Mesothelial cell of epicardium (in vitro differentiated cells): ENCODE measurements at places on chromosomes 2 and 18.

DNA sequence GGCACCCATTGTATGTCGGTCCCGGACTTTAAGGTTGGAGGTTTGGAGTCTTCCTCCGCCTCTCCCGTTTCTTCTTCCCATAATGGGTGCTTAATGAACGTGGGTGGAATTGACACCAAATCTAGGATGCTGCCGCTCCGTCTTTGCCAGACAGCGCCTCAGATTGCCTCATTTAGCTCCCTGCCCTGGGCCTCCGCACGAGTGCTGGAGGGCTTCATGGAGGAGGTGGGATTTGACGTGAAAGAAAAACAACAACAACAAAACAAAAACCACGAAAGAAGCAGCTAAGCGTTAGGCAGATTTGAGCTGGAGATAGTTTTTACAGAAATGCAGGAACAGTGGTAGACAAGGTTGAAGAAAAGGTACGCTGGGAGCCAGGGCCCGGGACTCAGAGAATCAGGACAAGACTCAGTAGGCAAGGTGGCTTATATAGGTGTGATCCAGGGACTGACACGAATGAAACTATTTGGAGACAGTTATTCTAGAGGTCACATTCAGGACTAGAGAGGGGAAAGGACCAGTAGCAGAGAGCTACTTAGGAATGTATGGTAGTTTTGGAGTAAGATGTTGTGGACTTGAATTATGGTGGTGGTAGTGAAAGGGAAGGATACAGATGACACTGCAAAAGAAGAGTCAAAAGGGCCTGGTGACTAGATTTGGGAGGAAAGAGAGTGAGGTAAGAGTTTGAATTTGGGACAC is 605 bp downstream of the ZNF2 start:
- DNase-seq = no peak
- peak overlapping the region; percentile 94 for H3K4me3 ChIP-seq
- no peaks in the 10 kb centered on the region for H3K27me3 ChIP-seq
- H3K27ac ChIP-seq = peak overlapping the region; percentile 95
- peaks cover 27% of the 10 kb centered on the region for H3K4me1 ChIP-seq

- H3K27me3 ChIP-seq = no peaks in the 10 kb centered on the region
- no peak overlapping the region for H3K4me3 ChIP-seq
- H3K4me1 ChIP-seq = peaks cover 53% of the 10 kb centered on the region
- peak overlapping the region; percentile 53 for H3K27ac ChIP-seq
Measured at GRCh38 chr2:43111788-43112554, 114.4 kb downstream of the ZFP36L2 start.

DNA sequence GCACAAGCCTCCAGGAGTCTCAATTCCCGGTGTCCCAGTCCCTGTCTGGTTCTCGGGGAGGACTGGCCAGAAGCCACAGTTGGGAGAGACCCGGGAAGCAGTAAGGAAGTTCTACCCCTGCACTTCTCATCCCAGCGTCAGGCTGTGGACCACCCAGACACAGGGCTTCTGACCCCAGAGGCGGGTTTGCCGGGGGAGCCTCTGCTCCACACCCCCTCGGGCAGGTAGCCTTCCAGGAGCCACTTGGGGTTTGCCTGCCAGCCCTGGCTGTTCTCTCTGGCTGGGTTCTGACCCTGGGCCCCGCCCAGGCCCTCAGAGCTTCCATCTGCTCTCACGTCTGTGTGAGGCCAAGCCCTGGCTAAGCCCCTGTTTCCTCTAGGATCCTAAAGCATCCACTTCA is 94.4 kb upstream of the GPC1 start:
- H3K4me3 ChIP-seq = no peak overlapping the region
- H3K27ac ChIP-seq = no peak overlapping the region
- peaks cover 9% of the 10 kb centered on the region for H3K27me3 ChIP-seq
- DNase-seq = no peak

- H3K4me3 ChIP-seq = no peak overlapping the region
- H3K27ac ChIP-seq = no peak overlapping the region
- no peak for DNase-seq
- H3K4me1 ChIP-seq = no peaks in the 10 kb centered on the region
- H3K36me3 ChIP-seq = no peaks in the 10 kb centered on the region
- H3K27me3 ChIP-seq = peaks cover 7% of the 10 kb centered on the region
Measured at GRCh38 chr18:63930773-63931354, 18.2 kb upstream of the HMSD start.

DNA sequence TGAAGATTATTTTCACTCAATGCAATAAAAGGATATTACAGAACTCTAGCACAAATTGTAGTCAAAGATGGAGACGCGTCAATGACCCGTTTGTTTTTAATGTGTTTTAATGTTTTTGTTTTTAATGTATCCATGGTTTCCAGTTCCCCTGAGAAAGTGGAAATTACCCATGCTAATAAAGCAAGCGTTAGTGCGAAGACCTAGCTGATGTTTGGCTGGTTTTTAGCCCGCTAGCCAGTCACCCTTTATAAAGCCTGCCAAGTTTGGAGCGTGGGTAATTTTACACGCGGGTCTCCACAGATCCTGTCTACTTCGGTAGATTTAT is 430 bp upstream of the CHMP1B start:
- no peaks in the 10 kb centered on the region for H3K36me3 ChIP-seq
- H3K27ac ChIP-seq = peak overlapping the region; percentile 100
- H3K4me1 ChIP-seq = peaks cover 27% of the 10 kb centered on the region
- no peak for DNase-seq
- peak overlapping the region; percentile 100 for H3K4me3 ChIP-seq

- H3K36me3 ChIP-seq = peaks cover 13% of the 10 kb centered on the region
- no peaks in the 10 kb centered on the region for H3K27me3 ChIP-seq
- peaks cover 6% of the 10 kb centered on the region for H3K4me1 ChIP-seq
- H3K27ac ChIP-seq = no peak overlapping the region
- H3K4me3 ChIP-seq = no peak overlapping the region
Measured at GRCh38 chr2:152606081-152606480, 111.2 kb downstream of the PRPF40A start.

DNA sequence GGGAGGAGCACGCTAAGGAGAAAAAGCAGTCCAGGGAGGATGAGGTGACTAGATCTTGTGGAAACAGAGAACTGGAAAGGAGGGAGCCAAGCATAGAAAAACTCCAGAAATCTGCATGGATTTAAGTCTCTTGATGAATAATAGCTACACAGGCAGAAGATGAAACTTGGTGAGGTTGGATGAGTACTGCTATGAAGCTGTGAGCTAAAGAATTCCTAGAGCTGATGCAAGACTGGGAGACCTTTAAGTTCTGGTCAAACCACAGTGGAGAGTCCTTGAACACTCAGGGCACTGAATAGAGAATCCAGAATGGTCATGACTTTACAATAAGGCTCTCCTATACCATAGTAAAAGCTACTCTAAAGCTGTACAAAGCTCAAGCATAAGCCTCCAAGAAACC is 18.4 kb upstream of the PIEZO2 start:
- no peaks in the 10 kb centered on the region for H3K36me3 ChIP-seq
- no peak overlapping the region for H3K4me3 ChIP-seq
- no peaks in the 10 kb centered on the region for H3K27me3 ChIP-seq
- peaks cover 11% of the 10 kb centered on the region for H3K4me1 ChIP-seq

GRCh38 chr2:148511883-148512282 is 132.7 kb upstream of the EPC2 start:
- H3K27ac ChIP-seq = no peak overlapping the region
- peaks cover 13% of the 10 kb centered on the region for H3K36me3 ChIP-seq
- no peaks in the 10 kb centered on the region for H3K27me3 ChIP-seq

- H3K36me3 ChIP-seq = no peaks in the 10 kb centered on the region
- H3K4me3 ChIP-seq = no peak overlapping the region
- H3K4me1 ChIP-seq = peaks cover 12% of the 10 kb centered on the region
- H3K27ac ChIP-seq = peak overlapping the region; percentile 39
- no peaks in the 10 kb centered on the region for H3K27me3 ChIP-seq
Measured at GRCh38 chr2:167509586-167509985, 621.3 kb downstream of the XIRP2 start.

DNA sequence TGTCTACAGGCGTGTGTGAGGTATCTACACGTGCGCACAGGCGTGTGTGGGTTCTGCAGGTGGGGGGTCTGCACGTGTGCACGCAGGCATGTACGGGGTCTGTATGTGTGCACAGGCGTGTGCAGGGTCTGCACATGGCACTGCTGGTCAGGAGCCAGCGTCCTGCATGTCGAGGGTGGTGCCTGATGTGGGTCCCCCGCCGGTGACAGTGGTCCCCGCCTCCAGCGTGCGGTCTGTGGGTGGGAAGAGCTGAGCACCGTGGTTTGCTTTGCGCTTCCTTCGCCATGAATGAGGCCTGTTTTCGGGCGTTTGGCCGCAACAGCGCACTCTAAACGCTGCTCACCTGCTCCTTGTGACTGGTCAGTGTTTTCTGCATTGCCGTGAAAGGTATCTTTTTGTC is 57.2 kb downstream of the CTDP1 start:
- no peak for DNase-seq
- no peaks in the 10 kb centered on the region for H3K4me1 ChIP-seq
- H3K27ac ChIP-seq = no peak overlapping the region
- no peaks in the 10 kb centered on the region for H3K27me3 ChIP-seq

DNA sequence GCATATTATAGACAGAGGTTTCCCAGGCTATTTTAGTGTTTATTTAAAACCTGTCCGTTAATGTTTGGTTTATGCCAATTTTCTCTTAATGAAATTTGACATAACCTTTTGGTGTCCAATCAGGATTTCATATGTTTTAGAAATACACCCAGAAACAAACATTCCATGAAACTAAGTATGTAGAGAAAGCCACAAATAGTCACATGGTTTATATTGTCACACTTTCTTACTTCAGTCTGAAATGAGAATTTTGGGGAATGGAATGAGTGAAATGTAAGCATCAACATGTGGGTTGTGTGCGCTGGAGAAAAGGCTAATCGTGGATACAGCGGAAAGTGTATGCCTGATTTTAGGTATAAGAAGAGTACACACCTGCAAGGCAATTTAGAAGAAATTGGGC is 277.0 kb upstream of the RAB12 start:
- DNase-seq = no peak
- peaks cover 34% of the 10 kb centered on the region for H3K4me1 ChIP-seq
- H3K4me3 ChIP-seq = no peak overlapping the region

GRCh38 chr18:70355620-70356385 is 67.0 kb downstream of the SOCS6 start:
- no peak for DNase-seq
- no peaks in the 10 kb centered on the region for H3K4me1 ChIP-seq
- no peaks in the 10 kb centered on the region for H3K27me3 ChIP-seq
- H3K36me3 ChIP-seq = peaks cover 21% of the 10 kb centered on the region

DNA sequence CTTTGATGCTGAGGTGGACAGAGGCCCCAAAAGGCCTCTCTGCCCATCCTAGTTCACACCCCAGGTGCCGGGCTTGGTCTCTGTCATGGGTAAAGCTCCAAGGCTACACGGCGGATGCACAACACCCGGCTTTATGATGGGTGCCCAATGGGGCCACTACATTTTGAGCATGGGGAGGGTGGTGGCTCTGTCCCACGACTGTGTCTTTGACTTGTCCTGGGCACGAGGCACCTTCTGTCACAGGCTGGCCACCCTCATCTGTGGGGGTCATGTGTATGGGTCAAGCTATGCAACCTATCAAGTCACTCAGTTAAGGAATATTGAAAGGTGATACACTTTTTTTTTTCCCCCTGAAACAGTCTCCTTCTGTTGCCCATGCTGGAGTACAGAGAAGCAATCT is 63.7 kb downstream of the EDAR start:
- no peak overlapping the region for H3K27ac ChIP-seq
- H3K4me3 ChIP-seq = no peak overlapping the region
- H3K4me1 ChIP-seq = peaks cover 23% of the 10 kb centered on the region

GRCh38 chr18:29749704-29750103 is 1292.8 kb downstream of the DSC3 start:
- H3K4me3 ChIP-seq = no peak overlapping the region
- peak overlapping the region; percentile 8 for H3K27ac ChIP-seq
- no peaks in the 10 kb centered on the region for H3K27me3 ChIP-seq
- no peak for DNase-seq
- H3K4me1 ChIP-seq = peaks cover 6% of the 10 kb centered on the region

GRCh38 chr2:131146231-131146630 is 41.1 kb downstream of the PLEKHB2 start:
- H3K36me3 ChIP-seq = peaks cover 28% of the 10 kb centered on the region
- H3K4me3 ChIP-seq = no peak overlapping the region
- no peaks in the 10 kb centered on the region for H3K27me3 ChIP-seq

DNA sequence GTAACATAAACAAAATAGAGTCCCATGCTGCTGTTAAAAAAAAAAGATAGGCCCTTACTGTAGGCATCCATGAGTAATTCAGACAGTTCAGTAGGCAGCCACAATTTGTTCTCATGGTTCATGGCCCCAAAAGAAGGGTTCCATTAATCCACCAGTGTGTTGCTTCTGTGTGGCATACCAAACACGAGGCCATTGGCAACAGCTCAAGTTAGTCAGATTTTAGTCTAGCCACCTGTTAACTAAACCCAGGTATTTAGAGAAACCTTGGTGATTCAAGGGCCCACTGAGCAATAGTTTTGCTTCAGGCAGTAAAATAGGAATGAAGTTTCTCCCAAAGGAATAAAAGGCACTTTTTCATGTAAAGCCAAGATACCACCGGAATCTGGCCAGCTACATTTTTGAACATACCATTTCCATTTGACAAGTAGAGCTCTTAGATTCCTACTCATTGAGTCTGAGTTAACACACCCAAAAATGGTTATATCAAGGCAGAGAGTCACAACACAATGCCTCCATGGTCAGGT is 80.1 kb upstream of the SRD5A2 start:
- H3K27ac ChIP-seq = no peak overlapping the region
- no peaks in the 10 kb centered on the region for H3K4me1 ChIP-seq
- H3K36me3 ChIP-seq = no peaks in the 10 kb centered on the region
- DNase-seq = no peak
- H3K27me3 ChIP-seq = peaks cover 21% of the 10 kb centered on the region

- H3K27ac ChIP-seq = no peak overlapping the region
- no peaks in the 10 kb centered on the region for H3K27me3 ChIP-seq
- H3K4me1 ChIP-seq = peaks cover 41% of the 10 kb centered on the region
- H3K36me3 ChIP-seq = no peaks in the 10 kb centered on the region
- no peak for DNase-seq
Measured at GRCh38 chr2:15822151-15823044, 118.0 kb upstream of the MYCN start.

- H3K4me1 ChIP-seq = peaks cover 31% of the 10 kb centered on the region
- H3K4me3 ChIP-seq = no peak overlapping the region
- no peak overlapping the region for H3K27ac ChIP-seq
- no peaks in the 10 kb centered on the region for H3K36me3 ChIP-seq
- no peaks in the 10 kb centered on the region for H3K27me3 ChIP-seq
- no peak for DNase-seq
Measured at GRCh38 chr18:74286106-74286855, 5.5 kb downstream of the CYB5A start.

DNA sequence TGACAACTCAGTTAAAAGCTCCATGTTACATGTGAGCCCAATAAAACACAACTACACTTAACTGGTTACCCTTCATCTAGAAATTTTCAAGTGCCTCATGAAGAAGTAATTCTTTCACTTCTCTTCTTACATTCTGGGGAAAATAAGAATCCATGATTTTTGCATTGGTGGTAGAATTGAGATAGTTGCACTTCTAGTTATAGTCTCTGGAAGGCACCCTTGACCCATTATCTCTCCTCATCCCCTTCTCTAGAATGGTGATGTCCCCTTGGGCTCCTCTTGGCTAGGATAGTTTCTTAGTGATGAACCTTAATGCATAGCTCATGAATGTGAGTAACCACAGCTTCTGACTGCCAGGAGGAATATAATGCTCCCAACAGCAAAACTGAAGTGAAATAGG is 3.6 kb downstream of the LGALSL start:
- peaks cover 7% of the 10 kb centered on the region for H3K36me3 ChIP-seq
- no peak overlapping the region for H3K4me3 ChIP-seq
- H3K27ac ChIP-seq = no peak overlapping the region
- peaks cover 27% of the 10 kb centered on the region for H3K4me1 ChIP-seq
